ENCODE measurements at places on chromosomes 7 and 10.
A peak's percentile ranks its signal among the peaks of the same experiment; 100 is the strongest.

DNA sequence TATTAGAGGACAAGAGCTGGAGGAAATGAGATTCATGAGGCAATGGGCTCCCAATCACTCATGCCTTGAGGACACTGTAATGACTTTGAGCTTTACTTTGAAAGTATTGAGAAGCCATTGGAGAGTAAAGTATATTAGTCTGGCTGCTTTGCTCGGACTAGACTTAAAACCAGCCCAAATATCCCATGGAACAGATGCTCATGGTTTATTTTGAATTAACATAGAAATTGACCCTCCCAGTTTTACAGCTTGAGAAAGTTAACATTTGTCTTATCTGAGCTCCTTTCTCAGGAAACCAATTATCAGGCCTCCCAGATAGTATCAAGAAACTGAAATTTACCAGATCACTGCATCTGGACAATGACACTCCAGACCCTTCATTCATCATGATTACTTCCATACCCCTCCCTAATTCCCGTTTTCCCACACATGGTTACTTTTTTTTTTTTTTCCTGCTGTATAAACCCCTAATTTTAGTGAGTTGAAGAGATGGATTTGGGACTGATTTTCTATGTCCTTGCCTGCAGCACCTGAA, 270.8 kb upstream of the SMIM30 start:
- H3K4me1 ChIP-seq, result no peaks in the 10 kb centered on the region
- DNase-seq, result no peak
- H3K4me3 ChIP-seq, result no peak overlapping the region

GRCh38 chr7:140810830-140811556, 113.7 kb downstream of the BRAF start:
- no peaks in the 10 kb centered on the region for H3K4me1 ChIP-seq
- no peaks in the 10 kb centered on the region for H3K27me3 ChIP-seq
- H3K36me3 ChIP-seq, result no peaks in the 10 kb centered on the region
- peak; percentile 72 for DNase-seq

DNA sequence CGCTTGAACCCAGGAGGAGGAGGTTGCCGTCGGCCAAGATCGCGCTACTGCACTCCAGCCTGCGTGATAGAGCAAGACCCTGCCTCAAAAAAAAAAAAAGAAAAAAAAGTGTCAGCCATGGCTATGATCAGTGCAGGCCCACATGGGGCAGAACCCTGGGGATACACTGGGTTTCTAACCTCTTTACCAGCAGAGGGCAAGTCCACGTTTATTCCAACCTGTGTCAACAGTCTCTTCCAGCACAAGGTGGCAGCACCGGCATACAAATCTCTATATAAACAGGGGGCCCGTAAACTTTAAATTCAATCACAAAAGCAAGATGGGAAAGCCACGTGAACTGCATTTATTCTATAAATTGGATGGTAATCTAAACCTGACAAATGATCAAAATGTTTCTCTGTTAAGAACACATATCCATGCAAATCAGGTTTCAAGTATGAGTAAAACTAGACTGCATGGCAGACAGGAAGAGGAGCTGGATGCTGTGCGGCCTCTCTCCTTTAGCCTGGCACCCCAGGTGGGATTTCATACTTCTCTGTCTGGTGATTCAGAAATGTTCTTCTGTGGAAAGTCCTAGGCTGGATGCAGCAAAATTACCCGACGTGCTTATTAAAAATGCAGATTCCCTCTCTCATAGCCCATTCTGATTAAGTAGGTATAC, 60.0 kb upstream of the STEAP1B start:
- no peak overlapping the region for H3K4me3 ChIP-seq
- H3K36me3 ChIP-seq, result no peaks in the 10 kb centered on the region
- peaks cover 48% of the 10 kb centered on the region for H3K4me1 ChIP-seq
- H3K27ac ChIP-seq, result no peak overlapping the region
- DNase-seq, result peak; percentile 85

DNA sequence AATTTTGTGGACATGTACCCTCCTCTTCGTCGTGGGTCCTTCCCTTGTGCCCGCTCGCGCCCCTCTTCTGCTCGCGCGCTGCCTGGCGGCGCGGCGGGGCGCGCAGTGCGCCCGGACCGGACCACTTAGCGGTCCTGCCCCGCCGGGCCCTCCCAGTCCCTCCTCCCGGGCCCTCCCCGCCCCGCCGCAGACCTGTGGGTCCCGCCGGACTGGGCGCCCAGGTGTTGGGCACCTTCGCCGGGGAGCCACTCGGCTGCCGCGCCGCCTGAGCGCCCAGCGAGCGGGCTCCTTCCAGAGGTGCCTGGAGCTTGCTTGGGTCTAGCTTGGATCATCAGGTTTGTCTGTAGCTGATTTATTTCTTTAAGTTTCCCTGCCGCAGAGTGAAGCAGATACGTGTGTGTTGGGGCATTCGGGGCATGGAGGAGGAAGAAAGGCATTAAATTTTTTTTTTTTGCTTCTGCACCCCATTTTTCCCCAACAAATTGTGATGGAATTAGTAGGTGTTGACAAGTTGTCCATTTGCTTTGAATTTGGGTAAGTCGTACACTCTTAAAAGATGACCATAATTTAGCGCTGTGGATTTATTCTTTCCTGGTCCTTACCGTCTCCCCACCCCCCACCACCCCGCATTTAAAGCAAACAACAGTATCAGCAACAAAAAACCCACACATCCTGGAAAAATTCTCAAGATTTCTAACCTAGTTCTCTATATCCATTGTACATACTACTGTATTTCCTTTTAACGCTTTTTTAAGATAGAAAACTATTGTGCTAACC, 905 bp downstream of the C1GALT1 start:
- H3K36me3 ChIP-seq, result peaks cover 11% of the 10 kb centered on the region
- H3K4me1 ChIP-seq, result peaks cover 28% of the 10 kb centered on the region
- peak overlapping the region; percentile 88 for H3K4me3 ChIP-seq
- peak overlapping the region; percentile 100 for H3K27ac ChIP-seq

DNA sequence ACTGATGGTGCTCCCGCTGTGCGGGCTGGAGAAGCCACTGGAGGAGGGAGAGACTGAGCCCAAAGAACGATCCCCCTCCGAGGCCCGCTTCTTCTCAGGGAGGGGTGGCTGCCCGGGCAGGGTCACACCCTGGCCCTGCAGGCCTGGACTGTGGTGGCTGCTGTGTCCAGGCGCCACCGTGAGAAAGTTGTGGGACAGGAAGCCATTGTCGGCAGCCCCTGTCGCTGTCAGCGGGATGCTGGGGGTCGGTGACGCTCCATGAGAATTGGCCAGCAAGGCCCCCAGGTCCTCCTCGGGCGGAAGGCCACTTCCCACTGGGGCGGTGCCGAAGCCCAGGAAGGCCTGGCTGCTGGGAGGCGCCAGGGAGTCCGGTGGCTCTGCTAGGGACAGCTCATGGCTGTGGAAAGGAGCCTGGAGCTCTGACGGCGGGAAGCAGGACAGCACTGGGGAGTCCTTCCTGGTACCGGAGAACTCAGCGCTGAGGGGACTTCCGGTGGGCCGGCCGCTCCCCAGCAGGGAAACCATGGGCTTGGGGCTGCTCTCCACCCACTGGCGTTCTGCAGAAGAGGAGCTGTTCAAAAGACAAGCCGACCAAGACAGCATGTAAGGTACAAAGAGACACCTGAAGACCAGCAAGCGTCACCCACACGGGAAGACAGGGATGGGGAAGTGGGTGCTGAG, 278.8 kb downstream of the TNS3 start:
- H3K27ac ChIP-seq, result no peak overlapping the region
- H3K4me3 ChIP-seq, result no peak overlapping the region
- H3K27me3 ChIP-seq, result no peaks in the 10 kb centered on the region
- H3K36me3 ChIP-seq, result no peaks in the 10 kb centered on the region

GRCh38 chr7:48741545-48741944, 182.8 kb upstream of the CDC14C start:
- no peak overlapping the region for H3K27ac ChIP-seq
- no peaks in the 10 kb centered on the region for H3K36me3 ChIP-seq
- H3K4me1 ChIP-seq, result no peaks in the 10 kb centered on the region
- no peak overlapping the region for H3K4me3 ChIP-seq

DNA sequence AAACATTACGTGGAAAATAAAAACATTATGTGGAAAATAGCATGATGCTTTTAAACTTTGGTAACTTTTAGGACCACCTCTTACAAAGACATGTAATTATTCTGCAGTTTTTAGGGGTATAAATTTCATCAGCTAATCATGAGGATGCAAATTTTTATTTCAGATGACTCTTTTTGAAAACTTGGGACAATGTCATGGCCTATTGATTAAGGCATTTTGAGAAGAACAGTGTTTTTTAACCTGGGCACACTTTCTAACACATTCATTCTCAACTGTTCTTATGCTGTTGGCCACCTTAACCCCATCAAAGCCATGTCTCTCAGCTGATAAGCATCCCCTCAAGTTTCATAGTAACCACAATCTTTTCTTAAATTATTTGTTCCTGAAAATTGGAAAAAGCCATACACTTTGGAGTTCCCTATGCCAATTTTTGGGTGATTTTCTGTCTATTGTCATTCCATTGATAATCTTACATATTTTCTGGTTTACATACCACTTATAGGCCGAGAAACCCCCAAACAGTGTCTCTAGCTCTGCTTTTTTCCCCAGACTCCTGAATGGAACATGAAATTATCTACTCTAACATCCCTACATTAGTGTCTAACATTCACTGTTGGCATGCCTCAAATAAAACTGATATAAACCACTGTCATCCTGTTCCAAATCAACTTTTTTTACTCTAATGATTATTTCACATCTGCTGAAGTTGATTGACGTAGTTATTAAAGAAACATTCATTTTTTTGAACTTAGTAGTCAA, 14.6 kb downstream of the AKR1C3 start:
- no peak for DNase-seq
- H3K27me3 ChIP-seq, result no peaks in the 10 kb centered on the region
- H3K36me3 ChIP-seq, result no peaks in the 10 kb centered on the region
- H3K4me1 ChIP-seq, result no peaks in the 10 kb centered on the region
- no peak overlapping the region for H3K27ac ChIP-seq

DNA sequence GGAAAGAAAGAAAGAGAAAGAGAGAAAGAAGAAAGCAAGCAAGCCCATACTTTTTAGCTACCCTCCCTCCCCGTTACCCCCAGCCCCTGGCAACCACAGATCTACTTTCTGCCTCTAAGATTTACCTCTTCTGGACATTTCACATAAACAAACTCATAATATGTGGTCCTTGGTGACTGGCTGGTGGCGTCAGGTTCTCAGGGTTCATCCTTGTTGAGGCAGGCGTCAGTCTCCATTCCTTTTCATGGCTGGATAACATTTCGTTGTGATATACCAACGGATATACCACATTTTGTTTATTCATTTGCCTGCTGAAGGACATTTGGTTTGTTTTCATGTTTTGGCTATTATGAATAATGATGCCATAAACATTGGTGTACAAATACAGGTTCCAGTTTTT, 30.5 kb downstream of the CDH23 start:
- H3K36me3 ChIP-seq, result no peaks in the 10 kb centered on the region
- H3K4me3 ChIP-seq, result no peak overlapping the region
- no peak for DNase-seq
- H3K27me3 ChIP-seq, result peaks cover 22% of the 10 kb centered on the region
- no peaks in the 10 kb centered on the region for H3K4me1 ChIP-seq

- H3K27ac ChIP-seq, result no peak overlapping the region
- no peak for DNase-seq
- no peaks in the 10 kb centered on the region for H3K4me1 ChIP-seq
- H3K4me3 ChIP-seq, result no peak overlapping the region
- no peaks in the 10 kb centered on the region for H3K27me3 ChIP-seq
These were observed 147.6 kb upstream of the C7orf33 start for GRCh38 chr7:148442933-148443332.

GRCh38 chr10:68109331-68109730, at the start of gene MYPN:
TSS of gene MYPN (plus strand) at chr10:68109488. CDS start at chr10:68121439, 11,951 bp downstream.
- H3K27ac ChIP-seq, result no peak within 1 kb of the TSS
- H3K36me3 ChIP-seq, result no peaks in the 10 kb centered on the region
- H3K4me3 ChIP-seq, result no peak within 1 kb of the TSS
- DNase-seq, result no peak

DNA sequence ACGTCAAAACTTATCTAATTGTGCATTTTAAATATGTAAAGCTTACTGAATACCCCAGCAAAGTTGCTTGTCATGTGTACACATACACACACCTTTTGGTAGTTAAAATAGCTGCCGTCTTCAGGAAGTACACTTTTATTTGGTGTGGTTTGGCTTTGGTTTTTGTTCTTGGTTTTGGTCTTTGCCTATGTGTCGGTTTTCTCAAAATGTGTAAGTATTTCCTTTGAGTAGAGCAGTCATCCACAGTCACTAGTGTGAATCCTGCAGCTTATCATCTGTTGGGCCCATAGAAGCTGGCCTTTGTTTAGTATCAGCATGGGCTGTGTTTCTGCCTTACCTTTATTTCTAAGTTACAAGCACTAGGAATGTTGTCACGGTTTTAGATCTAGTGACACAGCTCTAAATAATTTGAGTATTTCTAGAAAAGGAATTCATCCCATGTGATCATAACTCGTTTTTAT, 35.3 kb downstream of the NET1 start:
- peak overlapping the region; percentile 82 for H3K4me3 ChIP-seq
- H3K36me3 ChIP-seq, result peaks cover 17% of the 10 kb centered on the region
- DNase-seq, result peak; percentile 40
- no peaks in the 10 kb centered on the region for H3K27me3 ChIP-seq
- peaks cover 67% of the 10 kb centered on the region for H3K4me1 ChIP-seq

Measured in activated naive CD4-positive, alpha-beta T cell treated with anti-CD3 and anti-CD28 coated beads, Interleukin-2, amount 10 ng/mL, durations not matched to agents 7 days and 5 days (primary cell).